Progenitor cell of endocrine pancreas (in vitro differentiated cells): ENCODE measurements at places on chromosomes 13 and 19.

- DNase-seq: no peak
Observed at GRCh38 chr19:1606138-1606651, 933 bp upstream of the UQCR11 start.

DNA sequence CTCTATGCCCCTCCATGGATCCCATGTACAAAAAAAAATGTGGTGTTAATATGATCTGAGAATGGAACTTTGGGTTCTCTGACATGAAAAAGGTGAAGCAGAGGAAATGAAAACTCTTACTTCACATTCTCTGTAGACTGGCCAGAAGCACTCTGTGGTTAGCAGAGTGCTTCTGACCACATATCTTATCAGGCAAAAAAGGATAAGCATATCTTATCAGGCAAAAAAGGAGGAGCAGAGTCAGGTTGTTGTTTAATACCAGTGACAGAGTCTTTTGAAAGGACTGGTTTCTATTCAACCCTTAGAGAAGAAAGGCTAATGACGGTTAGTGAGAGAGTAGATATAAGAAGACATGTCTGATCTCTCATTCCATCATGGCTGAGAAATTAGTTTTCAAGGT is 1404.8 kb downstream of the SLITRK1 start:
- DNase-seq: no peak

GRCh38 chr13:95250961-95251360 is 50.3 kb downstream of the ABCC4 start:
- no peak for DNase-seq

GRCh38 chr19:12314553-12314952 is 18.9 kb downstream of the ZNF563 start:
- no peak for DNase-seq

DNA sequence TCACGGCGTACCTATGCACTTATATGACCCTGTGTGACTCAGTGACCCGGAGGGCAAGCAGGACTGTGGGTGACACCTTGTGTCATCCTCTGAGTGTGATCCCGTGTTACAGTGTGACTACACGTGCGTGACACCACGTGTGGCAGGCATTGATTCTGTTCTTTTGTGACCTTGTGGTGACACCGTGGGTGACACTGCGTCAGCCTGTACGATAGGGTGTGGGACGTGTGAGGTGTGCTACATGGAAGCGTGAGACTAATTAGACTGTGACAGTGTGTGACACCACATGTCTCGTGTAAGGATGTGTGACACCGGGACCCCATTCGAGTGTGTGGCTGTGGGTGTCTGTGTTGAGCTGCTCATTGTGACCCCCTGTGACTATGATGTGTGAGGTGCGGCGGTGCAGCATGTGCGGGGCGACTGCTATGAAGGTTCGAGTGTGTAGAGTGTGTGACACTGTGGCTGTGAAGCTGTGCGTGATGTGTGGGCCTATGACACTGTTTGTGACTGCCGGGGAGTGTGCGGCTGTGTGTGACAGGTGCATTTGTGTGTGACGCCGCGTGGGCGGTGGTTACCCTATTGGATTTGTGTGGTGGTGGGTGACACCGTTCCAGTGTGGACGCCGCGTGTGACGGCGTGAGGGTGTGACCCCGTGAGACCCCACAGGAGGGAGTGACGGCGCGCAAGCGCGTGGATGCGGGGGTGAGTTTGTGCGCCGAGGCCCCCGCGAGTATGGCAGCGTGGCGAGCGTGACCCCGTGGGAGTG is 399 bp upstream of the SPTBN4 start:
- DNase-seq: no peak

DNA sequence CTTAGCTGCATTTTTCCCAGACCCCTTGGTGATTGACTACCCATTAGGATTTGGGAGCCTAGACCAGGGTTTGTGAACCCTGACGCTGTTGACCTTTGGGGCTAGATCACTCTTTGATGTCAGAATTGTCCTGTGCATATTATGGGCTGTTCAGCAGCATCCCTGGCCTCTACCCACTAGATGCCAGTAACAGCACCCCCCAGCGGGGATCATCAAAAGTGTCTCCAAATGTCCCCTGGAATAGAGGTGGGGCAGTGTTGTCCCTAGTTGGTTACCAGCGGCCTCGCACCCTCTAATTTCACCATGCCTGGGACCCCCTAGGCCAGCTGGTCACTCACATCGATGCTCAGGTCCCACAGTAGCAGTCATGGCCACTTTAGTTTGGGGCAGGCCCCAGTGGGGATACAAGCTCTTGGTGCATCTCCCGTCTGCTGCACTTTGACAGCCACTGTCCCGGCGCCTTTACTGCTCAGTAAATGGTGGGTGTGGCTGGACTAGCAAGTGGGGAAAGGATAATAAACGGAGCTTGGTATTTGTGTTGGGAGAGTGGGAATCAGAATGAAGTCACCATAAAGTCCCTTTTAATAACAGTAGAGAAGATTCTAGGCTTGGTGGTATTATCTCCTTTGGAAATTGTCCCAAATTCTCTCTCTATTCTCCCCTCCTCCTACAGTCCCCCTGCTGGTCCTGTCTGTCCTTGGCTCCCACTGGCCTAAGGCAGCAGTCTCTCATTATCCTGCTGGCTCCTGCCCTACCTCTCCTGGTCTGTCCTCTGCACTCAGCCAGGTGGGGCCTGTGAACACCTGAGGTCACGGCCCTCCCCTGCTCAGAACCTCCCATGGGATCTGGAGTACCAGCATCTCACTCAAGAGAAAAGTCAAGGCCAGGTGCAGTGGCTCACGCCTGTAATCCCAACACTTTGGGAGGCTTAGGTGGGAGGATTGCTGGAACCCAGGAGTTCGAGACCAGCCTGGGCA is 80.6 kb downstream of the SIPA1L3 start:
- no peak for DNase-seq

GRCh38 chr19:2358548-2359173 is 1.4 kb upstream of the TMPRSS9 start:
- DNase-seq: no peak

DNA sequence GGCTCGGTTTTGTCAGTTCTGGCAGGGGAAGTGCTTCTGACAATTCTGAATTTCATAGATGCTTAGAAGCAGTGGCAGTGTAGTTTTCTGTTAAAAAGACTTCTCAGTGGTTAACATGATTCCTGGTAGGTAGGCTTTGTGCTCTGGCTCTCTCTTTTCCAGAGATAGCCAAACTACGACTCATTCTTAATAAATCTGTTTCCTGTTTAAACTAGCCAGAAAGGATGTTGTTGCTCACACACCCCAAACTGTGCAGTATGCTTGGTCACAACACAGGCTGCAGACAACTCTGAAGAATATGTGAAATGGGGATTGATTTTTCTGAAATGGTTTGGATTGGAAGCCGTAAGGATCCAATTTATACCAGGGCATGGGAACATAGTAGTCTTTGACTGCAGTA is 711.5 kb downstream of the PCDH17 start:
- DNase-seq: no peak

GRCh38 chr19:8194528-8195267 is 14.5 kb upstream of the CERS4 start:
- DNase-seq: no peak

DNA sequence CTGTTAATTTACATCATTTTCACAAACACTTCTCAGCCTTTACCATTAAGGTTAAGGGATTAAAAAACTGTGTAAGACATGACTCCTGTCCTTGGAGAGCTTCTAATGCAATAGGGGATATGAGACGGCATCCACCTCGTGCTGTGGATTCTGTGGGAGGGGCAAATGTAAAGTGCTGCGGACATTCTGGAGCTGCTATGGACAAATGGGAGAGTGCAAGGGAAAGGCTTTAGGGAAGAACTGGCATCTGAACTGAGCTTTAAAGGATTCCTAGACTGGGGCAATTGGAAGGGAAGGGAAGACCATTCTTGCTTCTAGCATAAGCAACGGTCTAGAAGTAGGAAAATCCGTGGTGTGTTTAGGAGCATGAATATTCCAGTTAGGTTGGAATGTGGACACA is 31.4 kb downstream of the CDADC1 start:
- DNase-seq: no peak

DNA sequence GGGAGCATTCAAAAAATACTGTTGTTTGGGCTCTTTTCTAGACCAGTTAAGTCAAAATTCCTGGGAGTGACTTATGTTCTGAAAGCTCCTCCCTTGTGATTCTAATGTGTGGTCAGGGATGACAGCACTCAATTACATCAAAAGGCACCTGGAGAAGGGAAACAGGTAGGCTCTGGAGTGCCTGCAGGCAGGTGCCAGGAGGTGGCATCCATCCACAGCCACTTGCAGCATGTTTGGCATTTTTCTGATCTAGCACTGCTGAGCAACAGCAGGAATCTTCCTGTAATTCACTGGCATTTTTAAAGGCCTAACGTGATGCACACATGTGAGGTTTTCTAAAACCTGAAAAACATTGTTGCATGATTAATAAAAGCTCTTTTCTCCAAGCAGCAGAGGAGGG is 94.6 kb downstream of the CCNA1 start:
- DNase-seq: no peak

DNA sequence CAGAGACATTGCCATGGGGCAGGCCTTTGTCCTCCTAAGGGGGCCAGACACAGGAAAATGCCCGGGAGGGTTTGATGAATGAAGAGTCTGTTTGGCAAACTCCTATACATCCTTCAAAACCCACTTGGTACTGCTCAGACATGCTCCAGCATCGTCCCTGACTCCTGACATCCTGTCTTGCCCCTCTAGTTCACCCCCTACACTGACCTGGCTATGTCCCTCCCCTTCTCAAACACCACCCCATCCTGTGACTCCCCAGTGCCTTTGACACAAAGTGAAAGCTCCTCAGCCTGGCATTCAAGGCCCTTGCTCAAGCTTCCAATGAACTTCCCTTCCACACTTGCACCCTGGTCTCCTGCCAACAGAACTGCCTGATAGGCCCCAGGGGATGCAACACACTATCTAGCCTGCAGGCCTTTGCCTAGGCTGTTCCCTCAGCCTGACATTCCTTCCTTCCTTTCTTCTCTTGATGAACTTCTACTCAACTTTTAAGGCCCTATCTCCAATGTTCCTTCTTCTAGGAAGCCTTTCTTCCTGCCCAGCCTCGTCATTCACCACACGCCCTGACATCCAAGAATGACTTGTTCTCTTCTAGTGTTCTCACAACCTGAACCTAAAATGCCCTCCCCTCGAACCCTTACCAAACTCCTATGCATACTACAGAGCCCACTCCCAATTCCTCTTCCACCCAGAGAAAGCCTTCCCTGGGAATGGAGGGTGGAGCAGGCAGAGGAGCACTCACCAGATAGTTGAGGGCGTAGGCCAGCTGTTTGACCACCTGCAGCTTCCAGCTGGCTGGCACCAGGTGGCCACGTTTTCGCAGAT is 12.4 kb downstream of the JAK3 start:
- no peak for DNase-seq

- no peak for DNase-seq
Observed at GRCh38 chr13:24254146-24254841, 55.1 kb upstream of the C1QTNF9 start.

DNA sequence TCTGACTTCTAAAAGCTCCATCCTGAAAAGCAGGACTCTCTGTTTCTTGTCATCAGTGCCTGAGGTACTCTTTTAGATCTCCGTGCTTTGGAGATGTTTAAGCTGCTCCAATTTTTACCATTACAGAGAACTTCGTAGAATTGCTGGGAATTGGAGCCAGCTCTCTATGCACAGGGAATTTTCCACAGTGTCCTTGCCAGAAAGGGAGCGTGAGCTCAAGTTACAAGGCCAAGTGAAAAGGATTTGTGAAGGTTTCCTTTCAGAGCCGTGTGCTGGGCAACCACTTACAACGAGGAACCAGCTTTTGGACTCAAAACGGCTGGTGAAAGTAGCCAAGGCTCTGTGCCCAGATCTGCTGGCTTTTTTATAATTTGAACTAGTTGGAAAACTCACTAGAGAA is 82.6 kb downstream of the NUFIP1 start:
- DNase-seq: no peak

- DNase-seq: no peak
Observed at GRCh38 chr13:43077461-43077860, 54.1 kb downstream of the DNAJC15 start.

DNA sequence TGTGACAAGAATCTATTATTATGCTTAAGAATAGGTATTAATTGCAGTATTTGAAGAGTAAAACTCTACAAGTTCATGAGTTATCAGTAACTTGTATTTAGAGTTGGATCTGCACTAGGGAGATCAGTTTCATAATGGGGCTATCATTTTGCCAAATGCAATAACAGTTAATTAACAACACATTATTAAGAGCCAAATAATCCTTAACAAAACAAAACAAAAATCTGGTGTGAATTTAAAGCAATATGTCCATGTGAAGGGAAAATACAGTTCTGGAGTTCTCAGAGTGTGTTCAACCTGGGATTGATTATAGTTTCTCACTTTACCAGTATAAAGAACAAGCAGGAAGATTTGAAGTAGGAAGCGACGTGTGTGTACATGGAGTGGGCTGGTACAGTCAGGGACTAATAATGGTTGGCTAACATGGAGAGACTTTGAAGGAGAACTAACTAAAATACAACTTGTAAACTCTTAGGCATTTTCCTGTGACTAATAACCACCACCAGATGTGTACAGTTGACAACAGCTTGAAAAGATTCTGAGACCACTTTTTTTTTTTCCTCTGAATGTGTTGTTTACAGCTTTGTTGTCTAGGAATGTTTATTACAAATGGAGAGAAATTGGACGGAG is 58.5 kb downstream of the POSTN start:
- no peak for DNase-seq

DNA sequence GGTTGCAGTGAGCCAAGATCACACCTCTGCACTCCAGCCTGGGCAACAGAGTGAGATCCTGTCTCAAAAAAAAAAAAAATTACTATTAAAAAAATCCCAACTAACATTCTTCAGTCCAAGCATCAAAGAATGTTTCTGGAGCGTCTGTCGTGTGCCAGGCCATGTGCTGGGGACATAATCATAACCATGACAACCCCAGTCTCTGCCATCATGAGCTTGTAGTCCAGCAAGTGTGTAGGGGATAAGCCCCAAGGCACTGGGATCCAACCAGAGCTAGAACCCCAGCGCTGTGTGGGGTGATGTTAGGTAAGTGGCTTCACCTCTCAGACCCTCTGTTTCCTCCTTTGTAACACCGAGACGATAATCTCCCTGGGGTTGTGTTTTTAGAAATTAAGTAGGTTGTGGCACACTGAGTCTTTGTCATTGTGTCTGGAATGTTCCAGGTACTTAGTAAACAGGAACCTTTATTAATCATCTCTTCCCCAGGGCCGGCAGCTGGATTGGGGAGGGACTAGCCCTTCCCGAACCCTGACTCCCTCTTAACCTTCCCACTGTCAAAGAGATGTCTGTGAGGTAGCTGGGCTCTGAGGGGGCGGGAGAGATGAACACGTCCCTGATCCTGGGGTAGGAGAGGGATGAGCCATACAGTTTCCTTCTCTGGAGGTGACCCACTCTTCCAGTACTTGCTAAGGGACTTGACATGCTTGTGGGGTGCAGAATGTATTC is 5.2 kb downstream of the ITPKC start:
- DNase-seq: no peak

- DNase-seq: no peak
Observed at GRCh38 chr13:95315752-95316151, 14.5 kb upstream of the ABCC4 start.
